Endothelial cell of umbilical vein (primary cell): ENCODE measurements at places on chromosomes 4 and X.

DNA sequence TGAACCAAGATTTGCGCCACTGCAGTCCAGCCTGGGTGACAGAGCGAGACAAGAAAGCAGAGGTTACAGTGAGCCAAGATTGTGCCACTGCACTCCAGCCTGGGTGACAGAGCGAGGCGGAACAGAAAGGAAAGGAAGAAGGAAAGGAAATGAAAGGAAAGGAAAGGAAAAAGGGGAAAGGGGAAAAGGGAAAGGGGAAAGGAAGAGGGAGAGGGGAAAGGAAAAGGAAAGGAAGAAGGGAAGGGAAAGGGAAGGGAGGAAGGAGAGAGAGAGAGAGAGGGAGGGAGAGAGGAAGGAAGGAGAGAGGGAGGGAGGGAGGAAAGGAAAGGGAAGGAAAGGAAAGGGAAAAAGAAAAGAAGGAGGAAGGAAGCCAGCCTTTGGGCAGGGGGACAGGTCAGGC is 76.6 kb downstream of the PRKX start:
- DNase-seq: no peak

DNA sequence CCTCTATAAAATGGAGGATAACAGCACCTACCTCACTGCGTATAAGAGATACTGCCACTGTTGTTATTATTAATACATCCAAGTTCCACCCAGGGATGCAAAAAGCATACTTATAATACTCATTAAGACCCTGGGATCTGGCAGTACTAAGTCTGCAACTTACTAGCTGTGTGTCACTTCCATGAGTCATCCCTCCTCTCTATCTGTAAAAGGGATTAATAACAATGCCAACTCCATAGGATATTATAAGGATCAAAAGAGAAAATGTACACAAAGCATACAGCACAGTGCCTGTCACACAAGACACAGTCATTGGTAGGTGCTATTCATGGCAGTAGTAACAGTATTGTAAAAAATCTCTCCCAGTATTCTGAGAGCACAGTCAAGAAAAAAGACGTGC is 216.7 kb downstream of the HS6ST2 start:
- DNase-seq: no peak

- DNase-seq: no peak
Observed at GRCh38 chr4:185113340-185113739, 29.7 kb upstream of the SLC25A4 start.

DNA sequence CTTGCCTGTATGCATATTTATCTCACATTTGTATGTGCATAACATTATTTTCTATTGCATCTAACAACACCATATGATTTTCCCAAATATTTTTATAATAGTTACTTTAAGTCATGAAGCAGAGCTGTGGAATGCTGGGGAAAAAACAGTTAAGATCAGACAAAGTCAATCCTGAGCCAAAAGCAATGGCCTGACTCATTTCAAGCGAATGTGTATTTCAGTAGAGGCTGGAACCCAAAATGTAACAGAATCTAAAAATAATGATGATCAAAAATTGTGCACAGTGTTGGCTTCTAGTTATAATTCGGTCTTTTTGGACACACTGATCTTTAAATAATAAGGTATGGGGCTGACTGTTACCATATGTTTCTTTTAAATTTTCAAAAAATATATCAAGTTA is 516.2 kb upstream of the ADGRL3 start:
- no peak for DNase-seq

DNA sequence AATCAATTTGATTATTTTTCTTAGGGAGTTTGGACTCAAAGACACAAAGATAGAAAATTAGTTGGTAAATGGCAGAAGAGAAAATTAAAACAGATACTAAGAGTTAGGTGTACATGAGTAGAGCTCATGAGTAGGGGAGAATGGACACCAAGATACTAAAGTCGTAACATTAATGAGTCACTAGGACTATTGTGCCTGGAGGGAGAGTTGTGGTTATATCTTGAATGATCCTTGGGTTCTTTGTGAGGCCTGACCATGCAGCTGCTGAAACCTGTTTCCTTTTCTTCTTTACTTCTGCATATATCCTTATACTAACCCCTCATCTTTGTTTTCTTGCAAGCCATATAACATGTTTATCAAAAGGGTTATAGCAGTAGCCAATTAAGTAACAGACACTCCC is 532.8 kb downstream of the RPA4 start:
- DNase-seq: no peak

GRCh38 chr4:82797040-82797404 is 1.6 kb downstream of the SCD5 start:
- peak; percentile 44 for DNase-seq

DNA sequence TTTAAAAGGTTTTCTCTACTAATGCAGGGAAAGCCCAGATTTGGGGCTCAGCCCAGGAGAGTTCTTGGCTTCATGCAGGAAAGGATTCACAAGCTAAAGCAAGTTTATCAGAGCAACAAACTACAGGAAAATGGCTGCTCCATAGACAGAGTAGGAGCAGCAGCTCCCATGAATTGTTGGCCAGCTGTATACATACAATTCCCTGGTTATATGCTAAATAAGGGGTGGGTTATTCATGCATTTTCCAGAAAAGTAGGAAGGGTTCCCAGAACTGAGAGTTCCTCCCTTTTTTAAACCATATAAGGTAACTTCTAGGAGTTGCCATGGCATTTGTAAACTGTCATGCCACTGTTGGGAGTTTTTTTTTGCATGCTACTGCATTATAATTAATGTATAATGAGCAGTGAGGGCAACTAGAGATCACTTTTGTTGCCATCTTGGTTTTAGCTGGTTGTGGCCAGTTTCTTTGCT is 2.6 kb downstream of the C4orf33 start:
- no peak for DNase-seq

GRCh38 chr4:88799900-88800299 is 102.3 kb upstream of the NAP1L5 start:
- no peak for DNase-seq

DNA sequence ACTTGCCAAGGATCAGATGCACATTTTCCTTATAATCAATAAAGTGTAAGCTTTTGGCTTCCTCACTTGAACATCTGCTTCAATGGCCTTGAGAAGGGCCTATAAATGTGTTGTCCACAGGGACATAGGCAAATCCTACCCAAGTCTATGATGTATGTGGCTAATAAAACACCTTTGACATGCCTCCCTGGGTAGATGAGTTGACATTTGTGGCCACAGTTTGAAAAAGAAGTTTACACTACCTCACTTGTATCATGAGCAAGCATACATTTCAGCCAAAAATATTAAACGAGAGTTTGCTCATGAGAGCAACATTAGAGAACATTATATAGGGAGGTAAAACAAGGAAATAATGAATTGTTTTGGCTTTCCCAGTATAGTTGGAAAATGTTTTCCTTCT is 1067.7 kb downstream of the C4orf33 start:
- no peak for DNase-seq

GRCh38 chr4:92952426-92952825 is 648.7 kb downstream of the GRID2 start:
- DNase-seq: no peak

DNA sequence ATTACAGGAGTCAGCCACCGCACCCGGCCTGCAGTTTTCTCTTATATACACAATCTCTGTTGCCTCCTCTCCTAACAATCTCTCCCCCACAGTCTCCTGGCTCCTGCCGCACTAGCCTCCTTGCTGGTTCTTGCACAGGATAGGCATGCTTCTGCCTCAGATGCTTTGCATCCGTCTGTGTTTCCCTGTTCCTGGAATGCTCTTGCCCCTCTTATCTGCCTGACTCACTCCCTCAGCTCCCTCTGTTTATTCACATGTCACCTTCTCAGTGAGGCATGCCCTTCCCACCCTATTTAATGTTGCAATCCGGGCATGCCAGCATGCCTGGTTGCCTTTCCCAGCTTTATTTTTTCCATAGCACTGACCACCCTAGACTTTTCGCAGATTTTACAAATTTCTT is 161.9 kb downstream of the PHF8 start:
- DNase-seq: no peak

GRCh38 chr4:24890561-24891126 is 22.2 kb downstream of the CCDC149 start:
- no peak for DNase-seq

DNA sequence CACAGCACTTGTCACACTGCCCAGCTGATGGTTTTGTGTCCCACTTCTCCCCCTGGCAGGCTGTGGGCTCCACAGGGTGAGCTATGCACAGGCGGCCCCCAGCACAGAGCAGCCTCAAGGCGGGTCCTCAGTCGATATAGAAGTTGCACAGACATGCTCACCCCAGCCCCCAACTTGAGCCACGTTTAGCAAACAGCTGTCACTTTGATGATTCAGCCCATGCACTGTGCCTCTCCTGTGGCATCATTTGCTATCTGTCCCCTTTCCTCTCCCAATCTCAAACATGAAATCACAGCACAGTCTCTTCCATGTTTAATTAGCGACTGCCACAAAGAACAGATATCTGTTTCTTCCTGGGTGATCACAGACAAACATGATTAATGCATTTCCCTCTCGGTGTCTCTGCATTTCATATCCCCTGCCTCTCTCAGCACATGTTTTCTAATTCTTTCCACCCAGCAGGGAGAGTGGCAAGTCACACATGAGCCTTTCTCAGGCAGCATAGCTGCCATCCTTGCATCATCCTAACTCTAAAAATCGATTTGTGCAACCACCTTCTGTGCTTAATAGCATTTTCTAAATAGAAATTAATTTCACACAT is 204.9 kb downstream of the EVC2 start:
- DNase-seq: no peak

DNA sequence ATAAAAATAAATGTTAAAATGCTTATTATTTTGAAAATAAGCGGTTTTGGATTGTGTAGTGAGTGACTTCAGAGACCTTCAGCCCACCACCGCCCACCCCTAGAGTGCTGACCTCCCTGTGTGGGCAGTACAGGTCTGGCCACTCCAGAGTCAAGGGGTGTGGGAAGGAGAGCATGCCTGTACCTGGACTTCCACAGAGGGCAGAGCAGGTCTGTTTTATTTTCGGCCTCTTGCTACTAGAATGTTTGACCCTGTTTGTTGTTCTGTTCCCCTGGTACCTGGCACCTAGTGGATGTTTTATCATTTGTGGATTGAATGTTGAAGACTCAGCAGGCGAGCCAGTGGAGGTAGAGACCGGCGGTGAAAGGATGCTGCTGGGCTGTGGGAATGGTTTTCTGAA is 14.3 kb downstream of the PIGG start:
- no peak for DNase-seq

GRCh38 chrX:72634331-72634730 is 61.7 kb upstream of the HDAC8 start:
- DNase-seq: peak; percentile 72

DNA sequence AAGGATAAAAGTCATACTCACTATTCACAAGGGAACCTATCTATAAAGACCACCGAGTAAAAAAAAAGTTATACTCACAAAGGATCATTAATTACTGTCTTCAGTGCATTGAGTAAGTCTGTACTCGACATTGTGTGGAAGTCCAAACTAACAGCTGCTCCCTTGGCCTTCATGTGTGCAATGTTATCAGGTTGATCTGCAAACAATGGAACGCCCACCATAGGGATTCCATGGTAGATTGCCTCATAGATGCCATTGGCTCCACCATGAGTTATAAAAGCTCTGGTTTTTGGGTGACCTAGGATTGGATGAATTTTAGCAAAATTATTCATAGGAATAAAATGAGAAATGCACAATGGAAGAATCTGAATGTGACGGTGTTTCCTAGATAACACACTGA is 10.6 kb downstream of the UGT2B4 start:
- no peak for DNase-seq

DNA sequence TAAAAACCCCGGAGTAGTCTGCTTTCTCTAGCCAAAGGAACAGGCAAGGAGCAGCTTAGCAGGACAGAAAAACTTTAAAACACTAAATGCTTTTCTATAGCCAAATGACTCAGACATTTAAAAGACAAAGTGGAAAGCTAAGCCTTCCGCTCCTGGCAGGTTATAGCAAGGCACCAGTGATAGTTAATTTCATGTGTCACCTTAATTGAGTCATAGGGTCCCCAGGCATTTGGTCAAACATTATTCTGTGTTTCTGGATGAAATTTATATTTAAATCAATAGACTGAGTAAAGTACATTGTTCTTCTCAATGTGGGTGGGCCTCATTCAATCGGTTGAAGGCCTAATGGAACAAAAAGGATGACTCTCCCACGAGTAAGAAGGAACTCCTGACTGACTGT is 885.7 kb upstream of the ADGRL3 start:
- DNase-seq: no peak

DNA sequence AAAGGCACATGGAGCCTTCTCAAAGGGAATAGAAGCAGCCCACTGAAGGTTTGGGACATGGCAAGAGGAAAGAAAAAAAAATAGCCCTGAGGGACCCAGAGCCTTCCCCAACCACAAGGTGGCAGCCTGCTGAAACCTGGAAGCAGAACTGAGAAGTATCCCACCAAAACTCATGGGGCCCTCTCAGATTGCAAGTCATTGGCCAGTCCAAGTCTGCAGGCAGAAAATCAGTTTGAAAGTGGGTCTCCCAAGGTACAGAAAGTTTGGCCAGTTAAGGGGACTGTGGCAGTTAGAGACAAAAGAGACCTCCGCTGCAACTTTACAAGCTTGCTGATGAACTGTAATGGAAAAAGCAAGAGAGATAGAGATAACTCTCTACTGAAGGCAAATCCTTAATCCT is 155.8 kb downstream of the ANTXR2 start:
- peak; percentile 62 for DNase-seq

- DNase-seq: peak; percentile 45
Observed at GRCh38 chr4:124025428-124025827, 628.8 kb downstream of the SPRY1 start.

DNA sequence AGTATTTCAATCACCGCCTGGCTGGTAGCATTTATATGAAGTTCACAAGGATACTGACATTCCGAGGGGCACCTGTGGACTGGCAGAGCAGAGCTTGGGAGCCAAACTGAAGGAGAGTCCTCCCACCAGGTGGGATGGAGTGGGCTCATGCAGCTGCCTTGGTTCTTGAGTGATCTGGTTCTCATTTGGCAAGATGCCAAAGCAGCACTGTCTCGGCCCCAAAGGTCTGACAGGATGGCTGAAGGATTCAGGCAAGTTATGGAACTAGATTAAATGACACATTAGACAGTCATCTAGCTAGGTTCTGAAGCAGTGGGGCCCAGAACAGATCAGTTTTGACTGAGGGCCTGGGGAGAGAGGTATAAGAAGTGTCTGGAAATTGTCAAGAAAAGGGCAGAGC is 3.2 kb downstream of the FGF16 start:
- DNase-seq: no peak

DNA sequence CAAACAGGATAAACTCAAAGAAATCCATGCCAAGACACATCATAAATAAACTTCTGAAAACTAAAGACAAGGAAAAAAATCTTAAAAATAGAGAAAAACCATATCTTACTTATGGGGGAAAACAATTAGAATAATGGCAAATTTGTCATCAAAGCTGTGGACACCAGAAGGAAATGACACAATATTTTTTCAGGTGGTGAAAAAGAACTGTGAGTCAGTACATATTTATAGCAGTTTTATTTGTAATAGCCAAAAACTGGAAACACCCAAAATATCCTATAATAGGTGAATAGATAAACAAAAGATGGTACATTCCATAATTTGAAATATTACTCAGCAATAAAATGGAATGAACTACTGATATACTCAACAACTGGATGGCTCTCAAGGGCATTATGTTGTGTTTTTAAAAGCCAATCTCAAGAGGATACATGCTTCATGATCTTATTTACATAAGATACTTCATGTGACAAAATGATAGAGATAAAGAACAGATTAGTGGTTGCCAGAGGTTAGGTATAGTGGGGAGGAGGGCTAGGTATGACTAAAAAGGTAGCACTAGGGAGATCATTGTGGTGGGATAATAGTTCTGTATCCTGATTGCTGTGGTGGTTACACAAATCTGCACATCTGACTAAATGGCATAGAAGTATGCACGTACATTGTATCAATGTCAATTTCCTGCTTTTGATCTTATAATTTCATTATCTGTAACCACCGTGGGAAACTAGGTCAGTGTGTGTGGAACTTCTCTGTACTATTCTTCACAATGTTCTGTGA is 191.9 kb downstream of the PPP1R2C start:
- peak; percentile 55 for DNase-seq
